Putamen (tissue), 1 donor: ENCODE measurements at places on chromosomes 2 and 18.

DNA sequence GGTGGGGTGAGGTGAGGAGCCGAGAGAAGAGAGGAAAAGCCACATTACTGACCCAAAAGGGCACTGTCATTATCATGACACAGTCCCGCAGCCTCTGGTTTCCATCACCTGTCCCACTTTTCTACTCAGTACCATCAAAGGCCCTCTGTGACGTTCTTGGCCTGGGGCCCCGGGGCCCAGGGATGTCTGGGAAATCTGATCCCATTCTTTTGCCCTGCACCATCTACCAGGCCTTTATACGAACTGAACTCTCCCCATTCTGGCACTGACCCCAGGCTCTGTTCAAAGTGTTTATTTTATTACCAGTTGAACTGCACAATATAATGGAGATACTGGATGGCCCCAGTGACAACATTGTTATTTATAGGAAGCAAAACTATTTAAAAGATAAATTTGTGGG lies 89.1 kb downstream of the COL6A3 start:
- DNase-seq, result no peak

- DNase-seq, result no peak
Observed at GRCh38 chr2:160293391-160294091, 93.5 kb upstream of the ITGB6 start.

- DNase-seq, result no peak
Observed at GRCh38 chr2:16717477-16717876, 51.8 kb upstream of the CYRIA start.

DNA sequence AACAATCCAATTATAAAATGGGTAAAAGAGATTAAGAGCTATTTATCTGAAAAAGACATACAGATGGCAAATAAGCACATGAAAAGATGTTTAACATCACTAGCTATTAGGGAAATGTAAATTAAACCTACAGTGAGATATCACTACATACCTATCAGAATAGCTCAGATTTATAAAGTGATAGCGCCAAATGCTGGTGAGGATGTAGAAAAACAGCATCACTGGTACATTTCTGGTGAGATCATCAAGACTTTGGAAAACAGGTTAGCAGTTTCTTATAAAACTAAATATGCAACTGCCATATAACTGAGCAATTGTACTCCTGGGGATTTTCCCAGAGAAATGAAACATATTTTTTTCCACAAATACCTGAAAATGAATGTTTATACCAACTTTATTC lies 100.4 kb downstream of the ACOXL start:
- no peak for DNase-seq

DNA sequence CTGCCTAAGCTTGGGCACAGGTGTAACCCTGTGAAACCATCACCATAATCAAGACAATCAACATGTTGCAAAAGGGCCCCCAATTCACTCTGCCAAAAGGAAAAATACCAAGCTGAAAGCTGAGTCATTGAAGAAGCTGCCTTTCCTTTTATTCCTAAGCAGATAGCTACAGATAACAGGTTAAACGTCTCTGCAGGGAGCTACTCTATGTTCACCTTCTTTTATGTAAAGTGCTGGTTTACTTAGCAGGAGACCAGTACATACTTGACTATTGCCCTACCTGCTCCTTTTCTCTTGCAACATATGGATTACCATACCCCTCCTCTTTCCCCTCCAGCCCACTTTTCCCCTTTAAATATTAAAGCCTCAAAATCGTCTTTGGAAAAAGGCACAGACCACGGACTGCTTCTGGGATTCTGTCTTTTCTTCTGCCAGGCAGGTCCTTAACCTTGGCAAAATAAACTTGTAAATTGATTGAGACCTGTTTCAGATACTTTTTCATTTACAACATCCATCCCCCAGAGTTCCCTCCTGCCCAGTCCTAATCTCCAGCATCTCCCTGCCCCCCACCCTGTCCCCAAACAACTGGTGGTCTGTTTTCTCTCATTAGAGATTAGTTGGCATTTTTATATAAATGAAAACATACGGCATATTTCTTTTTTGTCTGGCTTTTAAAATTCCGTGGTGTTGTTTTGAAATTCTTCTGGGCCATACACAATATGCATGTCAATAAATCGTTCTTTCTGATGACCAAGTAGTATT lies 37.8 kb upstream of the LDLRAD4 start:
- no peak for DNase-seq

DNA sequence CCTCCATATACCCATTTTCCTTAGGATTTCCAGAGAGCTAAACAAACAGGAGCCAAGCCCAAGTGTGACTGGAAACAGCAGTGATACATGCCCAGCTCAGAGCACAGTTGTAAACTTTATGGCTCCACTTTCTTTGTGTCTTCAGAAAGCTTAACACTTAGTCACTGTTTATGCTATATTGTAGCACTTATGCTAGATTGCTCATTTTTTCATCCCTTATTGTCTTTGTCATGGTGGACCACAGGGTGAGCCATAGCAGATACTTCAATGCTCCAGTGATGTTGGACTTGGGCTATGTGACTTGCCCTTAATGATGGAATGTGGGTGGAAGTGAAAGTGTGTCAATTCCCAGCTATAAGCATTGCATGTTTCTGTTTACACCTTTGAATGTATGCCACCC lies 401.6 kb downstream of the METTL4 start:
- DNase-seq, result no peak

- DNase-seq, result no peak
Observed at GRCh38 chr2:201638326-201638725, 5.0 kb downstream of the TMEM237 start.

- DNase-seq, result no peak
Observed at GRCh38 chr2:101900375-101900774, 91.4 kb upstream of the IL1R2 start.

GRCh38 chr2:46297546-46298271 lies 502 bp downstream of the EPAS1 start:
- no peak for DNase-seq

- DNase-seq, result no peak
Observed at GRCh38 chr2:5330961-5331360, 361.2 kb upstream of the SOX11 start.

GRCh38 chr2:30565851-30566358 lies 118.9 kb downstream of the LCLAT1 start:
- DNase-seq, result no peak

DNA sequence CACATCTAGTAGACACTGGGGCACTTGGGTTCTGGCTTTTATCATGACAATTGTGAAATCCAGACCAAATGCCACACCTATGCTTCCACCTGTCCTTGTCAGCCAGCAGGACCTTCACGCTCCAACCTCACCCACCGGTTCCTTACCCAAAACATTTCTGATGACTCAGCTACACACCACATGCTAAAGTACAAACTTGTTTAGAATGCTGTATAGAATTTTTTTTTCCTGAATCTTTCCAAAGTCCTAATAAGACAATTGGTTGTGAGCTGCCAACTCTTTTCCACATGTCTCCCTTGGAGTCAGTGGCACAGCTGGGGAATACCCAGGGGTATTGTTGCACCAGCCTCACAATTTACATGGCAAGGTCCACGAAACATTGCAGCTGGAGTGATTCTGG lies 75.5 kb upstream of the LPIN2 start:
- no peak for DNase-seq

- DNase-seq, result no peak
Observed at GRCh38 chr2:135494917-135495316, 36.1 kb downstream of the ZRANB3 start.

DNA sequence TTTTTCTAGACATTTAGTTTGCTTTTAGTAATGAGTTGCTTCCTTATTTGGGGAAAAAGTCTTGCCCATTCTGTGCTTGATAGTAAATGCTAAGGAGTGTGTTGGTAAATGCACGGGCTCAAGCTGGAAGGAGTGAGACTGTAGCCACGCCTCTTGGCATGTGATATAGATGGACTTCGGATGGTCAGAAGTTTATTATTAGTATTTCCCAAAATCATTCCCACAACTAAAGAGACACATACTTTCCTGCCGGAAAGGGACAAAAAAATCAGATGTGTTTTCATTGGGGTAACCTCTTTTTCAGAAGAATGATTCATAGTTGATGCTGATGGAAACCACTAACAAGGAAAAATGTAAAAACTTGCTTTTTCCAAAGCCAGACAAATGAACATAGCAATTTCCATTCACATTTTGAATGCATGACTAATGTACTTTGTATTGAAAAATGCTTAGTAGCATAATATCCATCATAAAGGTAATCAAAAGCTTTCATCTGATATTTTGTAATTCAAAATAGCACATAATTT lies 133.2 kb downstream of the ZNF532 start:
- no peak for DNase-seq

DNA sequence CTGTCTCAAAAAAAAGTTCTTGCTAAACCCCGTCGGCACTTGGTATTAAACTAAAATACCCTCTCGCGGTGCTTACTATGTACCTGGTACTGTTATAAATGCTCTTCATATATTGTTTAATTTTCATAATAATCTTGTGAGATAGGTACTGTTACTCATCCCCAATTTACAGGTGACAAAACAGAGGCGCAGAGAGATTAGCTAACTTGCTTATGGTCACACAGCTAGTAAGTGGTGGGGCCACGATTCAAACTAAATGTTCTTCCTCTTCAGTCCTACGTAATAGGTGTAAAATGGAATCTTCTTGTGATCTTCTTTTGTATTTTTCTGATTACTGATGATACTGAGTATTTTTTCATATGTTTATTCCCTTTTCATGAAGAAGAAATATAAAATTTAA lies 51.3 kb downstream of the TET3 start:
- no peak for DNase-seq

GRCh38 chr18:79944746-79945117 lies 6.7 kb downstream of the SLC66A2 start:
- no peak for DNase-seq

GRCh38 chr2:11532416-11533055 lies 1.3 kb upstream of the GREB1 start:
- no peak for DNase-seq

DNA sequence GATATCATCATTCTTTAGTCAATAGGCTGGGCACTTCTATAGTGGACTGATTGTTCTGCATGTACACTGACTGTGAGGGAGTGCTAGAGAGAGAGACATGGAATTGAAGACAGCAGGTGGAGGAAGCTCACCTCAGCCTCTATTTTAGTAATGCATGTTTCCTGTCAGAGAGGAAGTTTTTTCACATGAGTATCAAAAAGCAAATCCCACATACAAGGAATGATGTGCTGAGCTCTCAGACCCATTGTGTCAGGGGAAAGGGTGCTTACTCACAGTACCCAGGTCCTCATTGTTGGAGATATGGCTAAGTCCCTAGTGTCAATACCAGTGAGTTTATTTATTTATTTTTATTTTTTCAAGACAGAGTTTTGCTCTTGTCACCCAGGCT lies 9.9 kb upstream of the CDK15 start:
- DNase-seq, result no peak

GRCh38 chr2:16335947-16336346 lies 329.7 kb downstream of the CYRIA start:
- DNase-seq, result no peak

GRCh38 chr2:162473-163382 lies 101.1 kb downstream of the SH3YL1 start:
- no peak for DNase-seq

DNA sequence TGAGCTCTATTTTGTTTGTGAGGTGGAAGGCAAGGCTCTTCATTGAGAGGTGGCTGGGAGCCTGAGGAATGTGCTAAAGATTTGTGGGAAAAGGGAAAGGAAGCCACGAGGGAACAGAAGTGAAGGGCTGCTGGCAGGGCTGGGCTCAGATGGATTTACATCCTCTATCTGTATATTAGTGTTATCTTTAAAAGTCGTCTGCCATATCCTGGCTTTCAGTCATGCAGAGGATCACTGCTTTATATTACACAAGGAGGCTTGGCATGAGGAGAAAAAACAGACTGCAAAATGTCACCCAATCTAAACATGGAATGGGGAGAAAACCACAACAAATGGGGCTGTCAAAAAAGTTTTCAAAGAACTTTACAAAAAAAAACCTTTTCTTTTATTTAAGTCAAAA lies 434.4 kb downstream of the HRH4 start:
- no peak for DNase-seq

- no peak for DNase-seq
Observed at GRCh38 chr2:8352989-8353388, 328.9 kb upstream of the ID2 start.
